OCI-M1 (cell line): ENCODE measurements at places on chromosomes 12 and 14.

DNA sequence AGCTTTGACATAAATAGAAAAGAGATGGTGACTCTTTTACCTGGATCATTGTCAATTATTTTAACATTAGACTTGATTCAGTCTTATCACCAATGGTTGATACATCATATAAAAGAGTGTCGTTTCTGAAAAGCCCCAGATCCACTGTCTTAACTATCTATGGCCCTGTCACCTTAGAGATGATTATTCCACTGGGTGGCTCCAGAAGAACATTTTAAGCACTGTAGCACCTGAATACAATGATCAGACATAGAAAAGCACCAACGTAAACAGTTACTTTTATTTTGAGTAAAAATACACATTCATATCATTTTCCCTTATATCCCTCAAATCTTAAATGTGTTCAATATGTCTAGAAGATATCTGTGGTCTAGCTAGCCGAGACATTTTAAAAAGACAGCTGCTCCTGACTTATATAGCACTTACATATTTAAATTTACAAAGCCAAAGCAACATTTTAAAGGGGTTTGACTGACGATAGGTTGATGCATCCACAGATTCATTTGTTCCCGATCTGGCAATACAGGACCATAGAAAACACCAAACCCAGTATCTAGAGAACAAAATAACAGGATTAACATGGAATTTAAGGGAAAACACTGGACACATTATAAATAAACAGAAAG is 32.9 kb downstream of the TSPAN8 start:
- peak; percentile 63 for DNase-seq

- peak; percentile 47 for DNase-seq
These were observed 178.5 kb upstream of the OR4E1 start for GRCh38 chr14:21852061-21852664.

- DNase-seq, result peak; percentile 68
These were observed 283.6 kb downstream of the CACNA1C start for GRCh38 chr12:2336409-2336829.

DNA sequence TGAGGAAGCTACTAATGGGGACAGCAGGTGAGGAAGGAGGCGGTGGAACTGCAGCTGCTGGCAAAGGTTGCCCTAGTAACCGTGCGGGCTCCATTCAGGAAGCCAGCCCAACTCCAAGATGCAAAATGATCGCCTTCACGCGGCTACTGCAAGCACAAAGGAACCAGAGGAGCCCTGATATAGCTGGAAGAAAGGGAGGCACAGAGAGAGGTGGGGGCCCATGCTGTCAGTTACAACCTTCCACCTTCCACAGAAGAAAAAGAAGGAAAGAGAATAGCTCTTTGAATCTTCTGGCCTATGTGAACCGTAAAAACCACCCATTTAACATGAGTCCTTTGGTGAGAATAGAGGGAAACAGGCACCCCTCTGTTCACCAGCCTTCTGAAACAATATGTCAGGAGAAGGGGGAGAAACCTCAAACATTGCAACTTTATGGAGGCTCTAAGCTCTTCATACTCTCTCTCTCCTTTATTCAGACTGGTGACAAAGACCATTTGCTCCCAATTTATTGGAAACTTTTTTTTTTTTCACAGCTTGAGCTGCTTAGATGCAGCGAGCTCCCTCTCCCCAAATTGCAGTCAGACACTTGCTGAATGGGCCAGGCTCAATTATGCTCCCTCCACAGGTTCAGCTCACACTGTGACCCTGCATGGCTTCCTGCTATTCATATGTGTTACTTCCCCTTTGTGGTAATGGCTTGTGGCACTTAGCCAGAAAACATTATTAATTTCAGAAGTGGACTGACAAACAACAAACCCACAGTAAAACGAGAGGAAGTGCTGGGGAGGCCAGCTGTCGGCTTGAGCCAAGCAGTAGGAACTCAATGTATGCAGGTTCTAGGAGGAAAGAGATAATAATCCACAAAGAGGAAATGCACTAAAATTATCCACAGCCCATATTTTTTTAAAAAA is 6.2 kb downstream of the DUSP6 start:
- peak; percentile 98 for DNase-seq

DNA sequence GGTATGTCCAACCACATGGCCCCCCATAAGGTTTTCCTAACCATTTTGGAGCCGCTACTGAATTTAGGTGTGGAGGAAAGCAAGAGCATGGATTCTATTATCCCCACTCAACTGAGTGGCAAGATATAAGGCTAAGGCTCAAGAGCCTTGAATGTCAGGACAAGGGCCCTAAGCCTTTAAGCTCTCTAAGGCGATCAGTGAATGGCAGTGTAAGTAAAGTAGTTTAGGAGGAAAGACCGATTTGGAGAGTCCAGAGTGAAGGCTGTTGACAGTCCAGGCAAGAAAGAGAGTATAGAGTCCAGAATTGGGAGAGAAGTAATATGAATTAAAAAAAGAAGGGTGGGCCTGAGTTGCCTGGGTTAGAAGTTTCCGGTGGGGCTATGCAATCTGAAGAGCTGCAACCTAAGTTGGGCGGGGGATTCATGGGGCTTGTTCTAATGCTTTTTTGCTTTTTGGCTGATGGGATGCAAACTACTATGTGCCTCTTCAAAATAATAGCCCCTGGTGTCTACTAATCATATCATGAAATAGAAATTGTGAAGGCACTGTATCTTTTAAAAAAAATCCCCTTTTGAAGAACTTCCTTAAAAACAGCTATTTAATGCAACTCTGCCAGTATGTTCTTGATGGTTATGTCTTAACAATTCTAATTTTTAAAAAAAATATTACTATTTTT is at the start of gene SPIC:
TSS of gene SPIC (plus strand) at position 626 of the 676 bp plus-strand sequence. CDS start 1,569 bp downstream, outside the sequence.
- DNase-seq, result no peak

- no peak for DNase-seq
These were observed 17.4 kb upstream of the SALL2 start for GRCh38 chr14:21543521-21543960.

GRCh38 chr12:65313719-65314317 is 35.3 kb downstream of the MSRB3 start:
- DNase-seq, result peak; percentile 57

DNA sequence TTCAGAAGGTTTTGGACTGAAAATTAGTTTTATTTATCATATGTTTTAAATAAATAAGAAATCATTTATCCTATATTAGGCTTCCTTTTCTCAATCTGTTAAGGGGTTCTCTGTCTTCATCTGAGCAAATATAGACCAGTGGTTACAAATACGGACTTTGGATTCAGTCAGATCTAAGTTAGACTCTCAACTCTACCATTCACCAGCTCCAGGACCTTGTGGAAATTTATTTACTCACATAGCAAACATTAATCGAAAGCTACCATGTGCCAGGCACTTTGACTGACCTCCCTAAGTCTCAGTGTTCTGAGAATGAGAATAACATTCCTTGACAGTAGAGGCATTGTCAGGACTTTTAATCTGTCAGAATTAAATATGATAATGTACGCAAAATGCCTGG is 22.3 kb downstream of the KCNK10 start:
- DNase-seq, result no peak

DNA sequence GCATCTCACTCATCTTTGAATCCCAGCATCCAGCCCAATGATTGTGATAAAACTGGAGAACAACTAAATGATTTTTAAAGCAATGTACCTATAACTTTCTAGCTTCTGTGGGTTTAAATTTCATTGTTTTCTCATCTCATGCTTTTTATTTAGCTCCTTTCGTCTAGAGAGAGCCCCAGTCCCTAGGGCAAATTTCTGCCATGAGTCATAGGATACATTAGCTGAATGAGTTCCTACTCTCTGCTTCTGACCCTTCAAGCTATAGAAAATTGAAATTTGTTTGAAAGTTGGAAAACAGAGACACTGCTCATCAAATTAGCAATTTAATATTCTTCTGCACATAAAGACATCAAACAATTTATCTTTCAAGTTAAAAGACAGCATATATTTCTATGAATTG is 113.9 kb downstream of the KIF21A start:
- DNase-seq, result no peak

GRCh38 chr12:97464385-97465321 is 2.0 kb downstream of the RMST start:
- DNase-seq, result no peak

DNA sequence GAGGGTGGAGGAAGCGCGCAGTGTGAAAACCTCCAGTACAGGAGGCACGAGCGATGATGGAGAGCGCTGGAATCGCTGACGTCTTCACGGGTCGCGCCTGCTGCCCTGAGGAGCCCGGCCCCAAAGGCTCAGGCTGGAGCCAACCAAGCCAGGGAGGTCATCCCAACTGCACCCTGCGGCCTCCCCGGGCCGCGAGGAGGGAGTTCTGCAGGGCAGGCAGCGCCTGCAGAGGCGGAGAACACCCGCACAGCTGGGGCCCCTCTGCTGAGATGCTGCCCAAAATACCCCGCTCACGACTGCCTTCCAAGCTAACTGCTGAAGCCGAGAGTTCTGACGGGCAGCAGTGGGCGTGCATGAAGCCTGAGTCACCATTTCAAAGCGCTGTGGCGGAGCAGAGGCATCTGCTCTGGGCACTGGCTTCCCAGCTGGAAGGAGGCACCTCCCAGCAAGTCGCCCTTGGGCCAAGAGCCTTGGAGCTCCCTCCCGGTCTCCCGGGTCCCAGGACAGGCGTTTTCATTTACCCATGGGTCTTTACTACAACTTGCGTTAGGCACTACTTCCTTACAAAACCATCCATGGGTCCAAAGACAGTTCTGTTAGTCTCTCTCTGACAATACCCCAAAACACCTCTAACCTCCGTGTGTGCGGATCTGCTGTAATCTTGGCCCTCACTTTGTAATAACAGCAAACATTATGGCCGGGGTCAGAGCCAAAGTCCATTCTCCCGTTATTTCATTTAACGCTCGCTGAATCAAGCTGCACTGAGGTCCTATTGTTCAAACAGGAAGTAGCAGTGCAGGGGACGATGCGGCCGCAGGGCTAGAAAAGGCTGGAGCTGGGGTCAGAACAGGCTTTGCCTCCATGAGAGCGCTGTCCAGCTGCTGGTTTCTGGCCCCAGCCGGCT is 60.1 kb upstream of the RIMBP2 start:
- DNase-seq, result peak; percentile 5

DNA sequence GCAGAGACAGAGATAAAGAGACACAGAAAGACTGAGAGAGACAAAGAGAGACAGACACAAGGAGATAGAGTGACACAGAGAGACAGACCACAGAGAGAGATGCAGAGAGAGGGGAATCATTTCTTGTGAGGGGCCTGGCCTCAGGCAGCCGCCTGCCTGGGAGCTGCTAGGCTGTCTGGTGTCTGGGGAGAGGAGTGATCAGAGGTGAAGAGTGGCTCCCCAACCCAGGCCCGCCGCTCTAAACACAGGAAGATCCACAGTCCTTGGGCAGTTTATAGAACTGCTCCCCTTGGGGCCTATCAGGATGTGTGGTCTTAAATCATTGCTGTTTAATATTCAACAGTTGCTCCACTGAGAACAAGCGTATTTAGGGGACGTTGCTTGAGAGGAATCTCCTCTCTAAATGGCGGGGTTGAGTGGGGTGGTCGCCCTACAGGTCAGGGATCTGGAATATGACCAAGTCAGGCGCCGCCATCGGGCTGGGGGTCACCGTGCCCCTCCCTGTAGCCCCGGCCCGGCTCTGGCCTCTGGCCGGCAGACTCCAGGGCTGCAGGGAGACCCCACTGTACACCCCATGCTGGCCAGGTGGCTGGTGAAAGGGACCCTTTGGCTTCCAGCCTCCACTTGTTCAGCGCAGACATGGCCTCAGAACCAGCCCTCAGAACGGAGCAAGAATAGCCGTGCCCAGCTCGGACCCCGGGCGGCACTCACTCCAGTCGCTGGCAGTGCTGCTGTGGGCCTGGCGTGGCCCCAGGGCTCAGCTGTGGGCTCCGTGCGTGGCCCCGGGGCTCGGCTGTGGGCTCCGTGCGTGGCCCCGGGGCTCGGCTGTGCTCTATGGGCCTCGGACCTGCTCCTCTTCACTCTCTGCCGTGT is 89.4 kb downstream of the GALNT9 start:
- DNase-seq, result no peak

DNA sequence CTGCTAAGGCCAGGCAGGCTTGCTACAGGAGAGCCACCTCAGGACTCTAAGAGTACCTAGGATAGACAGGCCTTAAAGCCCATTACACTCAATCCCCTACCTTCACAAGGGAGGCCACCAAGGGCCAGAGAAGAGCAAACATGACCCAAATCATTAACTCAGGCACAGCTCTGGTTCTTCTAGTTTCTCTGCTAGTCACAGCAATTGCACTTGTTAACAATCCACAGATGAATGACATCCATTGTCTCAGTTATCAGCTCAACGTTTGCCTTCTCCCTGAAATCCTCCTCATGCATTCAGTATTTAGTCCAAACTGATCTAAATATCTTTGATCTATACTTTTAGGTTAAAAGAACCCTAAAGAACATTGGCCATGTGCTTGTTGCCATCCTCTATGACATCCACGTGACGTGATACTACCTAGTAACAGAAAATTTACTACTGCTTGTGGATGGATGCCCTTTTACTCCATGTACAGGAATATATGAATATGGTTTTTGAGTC is 164.5 kb downstream of the STXBP6 start:
- no peak for DNase-seq

DNA sequence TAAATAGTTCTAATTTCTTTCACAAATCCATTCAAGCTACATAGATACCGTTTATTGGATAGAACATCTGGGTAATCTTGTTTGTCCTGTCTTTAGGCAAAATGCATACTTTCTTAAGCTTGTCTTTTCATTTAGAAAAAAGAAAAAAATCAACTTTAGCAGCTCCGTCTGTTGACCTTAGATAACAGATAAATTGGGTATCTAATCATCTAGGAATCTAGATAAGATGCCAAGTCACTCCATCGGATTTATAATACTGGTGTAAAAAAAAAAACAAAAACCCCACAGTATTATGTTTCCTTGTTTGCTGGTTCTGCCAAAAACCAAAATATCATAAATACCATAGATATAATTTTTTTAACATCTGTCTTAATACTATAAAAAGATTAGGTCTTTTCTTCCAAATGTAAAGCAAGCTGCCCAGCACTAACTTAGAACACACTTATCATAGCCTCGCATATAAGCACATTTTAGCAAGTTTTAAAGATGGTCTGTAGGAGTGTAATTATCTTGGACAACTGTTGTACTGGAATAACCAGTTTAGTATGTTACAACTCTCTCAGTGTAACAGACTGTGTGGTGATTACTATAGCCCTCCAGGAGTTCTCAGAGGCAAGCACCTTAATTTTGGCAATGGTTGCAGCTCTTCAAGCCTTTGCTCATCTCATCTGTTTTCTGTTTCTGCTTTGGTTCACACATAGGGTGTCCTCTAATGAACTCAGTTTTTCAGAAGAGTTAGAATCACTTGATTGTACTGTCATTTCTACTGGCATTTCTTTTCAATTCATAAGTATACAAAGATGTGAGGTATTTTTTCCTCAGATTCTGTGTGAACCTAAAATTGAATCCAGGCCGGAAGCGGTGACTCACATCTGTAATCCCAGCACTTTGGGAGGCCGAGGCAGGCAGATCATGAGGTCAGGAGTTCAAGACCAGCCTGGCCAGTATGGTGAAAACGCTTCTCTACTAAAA is 83.1 kb downstream of the ANO6 start:
- peak; percentile 63 for DNase-seq

DNA sequence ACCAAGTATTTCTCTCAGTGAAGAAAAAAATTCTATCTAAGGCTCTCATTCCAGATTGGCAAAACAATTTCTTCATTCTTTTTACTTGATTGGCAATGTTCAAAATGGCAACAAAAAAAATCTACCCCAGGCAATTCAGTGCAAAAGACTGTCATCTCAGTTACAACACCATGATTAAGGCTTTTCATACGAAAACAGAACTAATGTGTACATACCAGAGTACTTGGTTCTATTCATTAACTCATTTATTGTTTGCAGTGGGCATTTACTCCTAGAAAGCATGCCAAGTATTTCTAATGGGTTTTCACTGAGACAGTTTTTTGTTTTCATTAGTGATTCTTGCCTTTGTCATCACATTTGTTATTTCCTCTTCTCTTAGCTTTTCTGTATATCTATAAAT is 33.0 kb downstream of the DBX2 start:
- DNase-seq, result no peak

GRCh38 chr14:53152184-53152886 is 788 bp downstream of the DDHD1 start:
- DNase-seq, result peak; percentile 35
